HuH-7 (cell line): ENCODE measurements at places on chromosomes 1 and 21.
A peak's percentile ranks its signal among the peaks of the same experiment; 100 is the strongest.

GRCh38 chr1:228799924-228800323 is 64.6 kb downstream of the RHOU start:
- DNase-seq = no peak

DNA sequence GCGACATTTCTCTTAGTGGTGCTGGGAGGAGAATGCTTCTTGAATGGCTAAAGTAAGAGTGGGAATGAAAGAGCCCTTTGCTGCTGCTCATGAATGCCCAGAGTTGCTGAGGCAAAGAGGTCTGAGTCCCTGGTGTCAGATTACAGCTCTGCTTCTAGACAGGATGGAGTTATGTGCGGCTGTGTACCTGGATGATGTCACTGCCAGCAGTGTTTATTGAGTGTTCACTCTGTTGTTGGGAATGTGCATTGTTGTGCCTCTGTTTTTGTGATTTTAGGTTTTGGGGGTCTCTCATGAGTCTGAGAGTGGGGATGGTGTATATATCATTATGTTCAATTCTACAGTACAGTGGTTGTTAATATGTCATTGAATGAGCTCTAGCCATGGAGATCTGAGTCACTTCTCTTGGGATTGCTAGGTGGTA is 2.7 kb downstream of the CDC14A start:
- DNase-seq = peak; percentile 58

DNA sequence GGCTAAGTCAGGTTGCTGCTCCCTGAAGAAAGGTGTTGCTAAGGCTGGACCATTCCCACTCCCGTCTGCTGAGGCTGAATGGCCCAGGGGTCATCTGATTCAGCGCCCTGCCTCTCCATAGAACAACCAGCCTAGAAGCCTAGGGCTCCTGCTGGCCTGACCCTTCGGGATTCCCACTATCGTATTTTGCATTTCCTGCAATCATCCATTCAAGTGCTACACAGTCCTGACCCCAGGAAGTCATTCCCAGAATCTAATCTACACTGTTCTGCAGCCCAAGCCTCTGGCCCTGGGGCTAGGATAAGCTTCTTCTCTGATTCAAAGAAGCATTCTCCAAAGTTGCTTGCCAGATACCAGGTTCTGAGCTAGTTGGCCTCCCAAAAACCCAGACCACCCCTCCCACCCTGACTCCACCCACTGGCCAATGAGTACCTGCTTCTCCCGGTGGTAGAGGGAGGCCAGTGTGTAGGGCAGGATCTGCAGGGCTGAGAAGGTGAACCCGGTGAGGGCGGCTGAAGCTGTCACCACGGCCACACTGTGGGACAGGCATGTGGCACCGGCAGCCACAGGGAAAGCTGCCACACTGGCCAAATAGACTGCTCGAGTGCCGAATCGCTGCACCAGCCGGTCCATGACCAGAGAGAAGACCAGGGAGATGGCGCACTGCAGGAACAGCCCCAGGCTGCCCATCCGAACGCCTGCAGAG is 18.7 kb downstream of the SLC45A3 start:
- no peak for DNase-seq

- no peak for DNase-seq
Observed at GRCh38 chr1:161723459-161724141, 2.3 kb downstream of the FCRLB start.

- no peak for DNase-seq
Observed at GRCh38 chr1:5999711-6000443, 7.7 kb upstream of the NPHP4 start.
